Frontal cortex (tissue), 4 donors: ENCODE measurements at places on chromosomes 11 and 22.

- no peak for DNase-seq
These were observed 16.9 kb downstream of the RTCB start for GRCh38 chr22:32395107-32395506.

DNA sequence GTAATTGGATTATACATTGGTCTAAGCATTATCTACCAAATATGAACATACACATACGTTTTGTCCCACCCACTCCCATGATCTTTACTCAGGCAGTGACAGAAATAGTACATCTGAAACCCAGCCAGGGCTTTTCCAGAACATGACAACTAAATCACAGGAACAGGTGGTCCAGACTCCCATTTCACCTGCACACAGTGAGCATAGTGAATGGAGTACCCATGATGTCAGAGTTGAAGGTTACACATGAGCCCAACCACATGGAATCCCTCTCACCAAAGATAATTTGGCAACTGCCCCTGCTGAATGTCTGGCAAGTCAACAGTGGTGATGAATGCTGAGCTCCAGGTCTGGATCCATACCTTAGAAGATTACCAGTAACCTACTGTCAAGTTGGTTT lies 411.9 kb upstream of the LUZP2 start:
- no peak for DNase-seq

- no peak for DNase-seq
These were observed 4.9 kb upstream of the TTLL1 start for GRCh38 chr22:43094085-43094484.

DNA sequence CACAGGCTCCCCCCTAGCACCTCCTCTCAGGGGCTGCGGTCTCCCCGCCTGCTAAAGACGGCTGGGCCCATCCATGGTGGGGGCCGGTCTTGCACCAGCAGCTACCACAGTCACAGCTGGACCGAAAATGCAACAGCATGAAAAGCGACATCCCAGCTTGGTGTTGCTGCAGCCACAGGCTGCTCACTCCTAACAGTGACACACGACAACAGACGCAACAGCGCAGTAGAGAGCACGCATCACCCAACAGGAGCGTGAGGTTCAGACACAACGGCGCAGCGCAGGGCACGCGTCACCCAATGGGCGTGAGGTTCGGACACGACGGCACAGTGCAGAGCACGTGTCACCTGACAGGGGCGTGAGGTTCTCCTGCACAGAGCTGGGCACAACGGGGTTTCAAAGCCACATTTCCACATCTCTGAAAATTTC lies 24.1 kb downstream of the TOLLIP start:
- no peak for DNase-seq

- no peak for DNase-seq
These were observed 9.6 kb downstream of the MTMR3 start for GRCh38 chr22:29892315-29893156.

GRCh38 chr11:78548911-78549590 lies 25.6 kb downstream of the NARS2 start:
- no peak for DNase-seq

DNA sequence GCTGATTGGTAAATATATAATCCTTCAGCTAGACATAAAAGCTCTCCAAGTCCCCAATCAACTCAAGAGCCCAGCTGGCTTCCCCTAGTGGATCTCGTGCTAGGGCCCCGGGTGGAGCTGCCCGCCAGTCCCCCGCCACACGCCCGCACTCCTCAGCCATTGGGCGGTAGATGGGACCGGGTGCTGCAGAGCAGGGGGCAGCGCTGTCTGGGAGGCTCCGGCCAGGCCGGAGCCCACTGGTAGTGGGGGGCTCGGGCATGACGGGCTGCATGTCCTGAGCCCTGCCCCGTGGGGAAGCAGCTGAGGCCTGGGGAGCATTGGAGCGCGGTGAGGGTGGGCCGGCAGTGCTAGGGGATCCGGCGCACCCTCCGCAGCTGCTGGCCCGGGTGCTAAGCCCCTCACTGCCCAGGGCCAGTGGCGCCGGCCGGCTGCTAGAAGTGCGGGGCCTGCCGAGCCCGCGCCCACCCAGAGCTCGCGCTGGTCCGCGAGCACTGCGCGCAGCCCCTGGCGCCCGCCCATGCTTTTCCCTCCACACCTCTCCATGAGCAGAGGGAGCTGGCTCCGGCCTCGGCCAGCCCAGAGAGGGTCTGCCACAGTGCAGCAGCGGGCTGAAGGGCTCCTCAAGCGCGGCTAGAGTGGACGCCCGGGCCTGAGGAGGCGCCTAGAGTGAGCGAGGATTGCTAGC lies 1680.6 kb upstream of the RAG2 start:
- DNase-seq, result no peak

DNA sequence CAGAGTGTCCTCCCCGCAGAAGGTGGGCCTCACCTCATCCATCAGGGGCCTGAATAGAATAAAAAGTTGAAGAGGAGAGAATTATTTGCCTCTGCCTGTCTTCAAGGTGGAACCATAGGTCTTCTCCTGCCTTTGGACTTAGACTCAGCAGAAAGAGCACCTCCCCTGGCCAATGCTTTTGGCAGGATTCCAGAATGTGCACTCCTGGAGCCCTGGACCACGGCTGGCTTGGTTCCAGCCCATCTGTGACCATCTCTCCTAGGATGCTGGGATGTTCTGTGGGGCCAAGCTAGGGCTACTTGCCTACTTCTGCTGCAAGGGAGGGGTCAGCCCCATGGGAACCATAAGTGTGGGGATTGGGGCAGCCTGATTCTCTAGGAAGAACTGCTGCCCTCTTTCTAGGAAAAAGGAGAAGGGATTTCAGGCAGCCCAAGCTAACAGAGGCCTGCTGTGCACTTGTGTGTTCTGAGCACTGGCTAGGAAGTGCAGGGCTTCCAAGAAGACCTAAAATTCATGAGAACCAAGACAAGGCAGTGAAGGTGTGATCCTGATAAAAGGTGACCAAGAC lies 32.2 kb upstream of the SHANK2 start:
- no peak for DNase-seq

DNA sequence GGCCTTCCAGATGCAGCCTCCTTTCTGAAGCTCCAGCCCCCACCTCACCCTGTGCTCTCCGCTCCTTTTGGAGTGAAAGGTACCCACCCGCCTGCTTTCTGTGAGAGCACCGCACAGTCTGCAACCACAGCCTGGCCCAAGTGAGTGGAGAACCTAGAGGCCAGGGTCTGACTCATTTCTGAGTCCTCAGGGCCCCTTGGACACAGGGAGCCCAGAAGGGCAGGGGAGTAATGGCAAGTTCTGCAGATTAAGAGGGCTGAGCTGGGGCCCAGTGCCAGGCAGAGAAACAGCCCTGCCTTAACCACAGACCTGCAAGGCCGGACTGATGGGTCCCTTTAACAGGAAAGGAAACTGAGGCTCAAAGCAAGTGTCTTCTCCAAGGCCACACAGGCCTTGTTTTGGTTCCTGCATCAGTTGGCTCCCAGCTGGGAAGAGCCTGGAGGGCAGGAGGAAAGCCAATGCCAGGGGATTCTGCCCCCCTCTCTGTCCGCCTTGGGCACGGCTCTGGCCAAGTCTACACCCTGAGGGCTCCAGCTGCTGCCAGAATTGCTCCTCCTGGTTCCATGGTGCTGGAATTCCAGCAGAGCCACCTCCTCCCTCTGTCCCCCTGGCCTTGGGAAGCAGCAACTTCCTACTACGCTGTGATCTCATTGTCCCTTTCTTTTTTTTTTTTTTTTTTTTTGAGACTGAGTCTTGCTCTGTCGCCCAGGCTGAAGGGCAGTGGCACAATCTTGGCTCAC lies 55.1 kb downstream of the CYTH4 start:
- DNase-seq, result no peak

- no peak for DNase-seq
These were observed 92.5 kb upstream of the CARD18 start for GRCh38 chr11:105232021-105232420.

- no peak for DNase-seq
These were observed 132.2 kb upstream of the NECTIN1 start for GRCh38 chr11:119861160-119861559.

DNA sequence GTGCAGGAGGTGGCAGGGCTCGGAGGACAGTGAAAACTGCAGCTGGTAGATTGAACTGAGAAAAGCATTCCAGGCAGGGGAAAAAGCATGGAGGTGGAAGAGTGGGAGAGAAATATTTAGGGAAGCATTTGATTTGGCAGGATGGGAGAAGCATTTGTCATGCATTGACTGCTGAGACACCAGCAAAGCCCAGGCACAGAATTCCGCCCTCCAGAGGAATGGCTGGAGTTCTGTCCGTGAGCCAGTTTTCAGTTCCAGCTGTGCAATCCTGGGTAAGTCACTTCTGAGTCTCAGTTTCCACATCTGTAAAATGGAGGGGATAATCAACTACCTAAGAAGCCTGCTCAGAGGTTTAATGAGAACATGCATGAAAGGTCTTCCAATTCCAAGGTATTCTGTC lies 4.3 kb upstream of the TSKU start:
- no peak for DNase-seq

- no peak for DNase-seq
These were observed 217.9 kb downstream of the TMEM135 start for GRCh38 chr11:87255589-87255988.

GRCh38 chr22:35126993-35127392 lies 61.0 kb downstream of the ISX start:
- DNase-seq, result no peak

DNA sequence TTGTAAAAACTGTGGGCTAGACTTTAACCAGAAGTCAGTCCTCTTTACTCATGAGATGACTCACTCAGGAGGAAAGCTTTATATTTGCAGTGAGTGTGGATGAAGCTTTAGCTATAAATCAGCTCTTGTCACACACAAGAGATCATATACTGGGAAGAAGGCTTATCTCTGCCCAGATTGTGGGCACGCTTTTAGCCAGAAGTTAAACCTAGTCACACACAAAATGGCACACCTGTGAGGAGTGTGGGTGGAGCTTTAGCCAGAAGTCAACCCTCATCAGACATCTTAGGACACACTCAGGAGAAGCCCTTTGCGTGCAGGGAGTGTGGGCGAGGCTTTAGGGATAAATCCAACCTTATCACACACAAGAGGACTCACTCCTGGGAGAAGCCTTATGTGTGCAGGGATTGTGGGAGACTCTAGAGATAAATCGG lies 706.9 kb upstream of the LUZP2 start:
- no peak for DNase-seq

- no peak for DNase-seq
These were observed 1.9 kb downstream of the KCTD17 start for GRCh38 chr22:37053310-37054055.

GRCh38 chr11:65857500-65857852 lies 504 bp downstream of the CFL1 start:
- DNase-seq, result no peak

- no peak for DNase-seq
These were observed 241.3 kb upstream of the LARGE1 start for GRCh38 chr22:34161431-34162123.

DNA sequence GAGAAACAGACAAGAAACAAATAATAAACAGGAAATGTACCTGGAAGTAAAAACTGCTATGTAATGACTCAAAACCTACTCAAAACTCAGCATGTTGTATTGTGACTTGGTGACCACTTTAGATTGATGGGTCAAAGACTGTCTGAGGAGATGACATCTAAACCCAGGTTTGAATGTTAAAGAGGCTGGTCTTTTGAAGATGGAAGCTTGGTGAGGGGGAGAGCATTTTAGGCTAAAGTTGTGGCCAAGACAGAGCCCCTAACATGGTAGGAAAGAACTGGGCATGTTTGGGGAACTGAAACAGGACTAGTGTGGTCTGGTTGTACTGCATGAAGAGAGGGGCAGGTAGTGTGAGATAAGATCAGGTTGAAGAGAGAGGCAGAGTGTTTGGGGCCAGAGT lies 85.3 kb upstream of the MYO18B start:
- no peak for DNase-seq

DNA sequence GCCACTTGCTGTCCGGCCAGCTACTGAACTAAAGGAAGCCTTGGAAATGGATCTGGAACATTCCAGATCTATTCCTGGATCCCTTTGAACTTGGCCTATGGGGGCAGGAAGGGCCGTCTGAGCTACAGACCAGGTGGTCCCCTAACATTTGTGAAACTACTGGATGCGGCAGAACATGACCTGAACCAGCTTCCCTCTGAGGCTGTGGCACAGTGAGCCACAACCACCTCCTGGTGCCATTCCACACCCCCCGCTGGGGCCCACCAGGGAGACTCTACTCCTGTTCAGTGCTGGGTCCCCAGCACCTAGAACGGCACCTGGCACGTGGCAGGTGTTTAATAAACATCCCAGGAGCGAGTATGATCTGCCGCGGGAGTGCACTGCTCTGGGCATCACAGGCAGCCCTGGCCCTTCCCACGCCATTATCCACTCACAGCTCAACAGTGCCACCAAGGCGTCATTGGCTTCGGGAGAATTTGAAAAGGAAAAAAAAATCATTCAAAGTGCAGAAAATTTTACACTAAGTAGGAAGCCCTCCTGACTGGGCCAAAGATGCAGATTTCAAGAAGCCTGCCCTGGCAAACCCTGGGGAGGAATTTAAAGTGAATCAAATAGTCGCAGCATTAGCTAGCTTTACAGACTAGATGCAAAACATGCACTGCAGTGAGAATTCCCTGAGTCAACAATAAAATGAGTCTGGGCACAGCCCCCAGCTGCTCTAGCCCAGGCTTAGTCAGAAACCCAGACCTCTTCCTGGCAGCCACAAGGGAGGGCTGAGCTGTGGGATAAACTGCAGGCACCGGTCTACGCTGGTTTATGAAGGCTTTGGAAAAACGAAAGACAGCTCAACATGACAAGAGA lies 14.3 kb upstream of the EFCAB6 start:
- no peak for DNase-seq

DNA sequence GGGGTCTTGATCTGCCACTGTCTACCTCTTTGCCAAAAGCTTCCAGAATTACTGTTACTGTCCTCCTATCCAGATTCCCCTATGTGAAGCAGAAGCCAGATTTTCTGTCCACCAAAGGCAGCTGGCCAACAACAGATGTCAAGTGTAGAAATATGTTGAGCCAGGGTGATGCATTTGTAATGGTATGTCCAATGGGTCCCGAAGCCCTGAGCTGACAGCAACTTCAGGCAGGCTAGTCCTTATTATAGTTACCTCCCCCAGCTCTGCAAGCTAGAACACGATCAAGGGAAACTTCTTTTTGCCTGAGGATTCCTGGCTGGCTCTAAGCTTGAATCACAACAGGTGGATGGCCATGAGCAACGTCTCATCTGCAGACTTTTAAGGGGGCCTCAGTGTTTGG lies 10.2 kb downstream of the PAMR1 start:
- no peak for DNase-seq
